Kidney epithelial cell (primary cell): ENCODE measurements at places on chromosomes 3 and 15.

DNA sequence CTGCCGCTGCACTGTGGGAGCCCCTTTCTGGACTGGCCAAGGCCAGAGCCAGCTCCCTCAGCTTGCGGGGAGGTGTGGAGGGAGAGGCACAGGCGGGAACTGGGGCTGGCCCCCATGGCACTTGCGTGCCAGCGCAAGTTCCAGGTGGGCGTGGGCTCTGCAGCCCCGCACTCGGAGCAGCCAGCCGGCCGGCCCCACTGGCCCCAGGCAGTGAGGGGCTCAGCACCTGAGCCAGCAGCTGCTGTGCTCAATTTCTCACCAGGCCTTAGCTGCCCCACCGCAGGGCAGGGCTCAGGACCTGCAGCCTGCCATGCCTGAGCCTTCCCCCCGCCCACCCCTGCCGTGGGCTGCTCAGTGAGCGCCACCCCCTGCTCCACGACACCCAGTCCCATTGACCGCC is 4.6 kb upstream of the GPR156 start:
- no peak for DNase-seq

DNA sequence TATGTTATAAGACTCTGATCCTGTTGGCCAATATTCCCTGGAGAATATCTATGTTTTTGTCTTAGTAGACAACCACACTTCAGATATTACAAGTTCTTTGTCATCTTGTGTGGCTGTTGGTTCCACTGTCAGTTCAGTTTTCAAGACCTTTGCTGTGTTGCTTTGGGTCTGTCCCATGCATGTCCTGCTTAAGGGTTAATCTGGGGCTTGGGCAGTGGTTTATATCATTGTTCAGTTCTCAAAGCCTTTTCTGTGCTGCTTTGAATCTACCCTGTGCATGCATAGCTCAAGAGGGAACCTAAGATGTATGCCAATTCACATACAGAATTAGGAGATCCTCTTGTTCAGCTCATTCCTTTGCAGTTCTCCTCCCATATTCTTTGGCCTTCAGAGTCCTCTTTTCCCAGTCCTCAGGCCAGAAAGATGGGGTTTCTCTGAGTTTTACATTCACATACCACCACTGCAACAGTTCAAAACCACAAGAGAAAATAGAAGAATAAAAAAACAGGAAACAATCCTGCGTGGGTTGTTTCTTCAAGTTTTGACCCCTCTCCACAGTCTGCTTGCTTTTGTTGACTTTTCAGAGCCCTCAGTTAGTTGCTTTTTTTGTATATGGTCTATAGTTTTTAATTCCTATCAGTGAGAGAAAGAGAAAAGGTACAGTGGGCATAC is 21.6 kb downstream of the BUB1B start:
- DNase-seq: no peak

DNA sequence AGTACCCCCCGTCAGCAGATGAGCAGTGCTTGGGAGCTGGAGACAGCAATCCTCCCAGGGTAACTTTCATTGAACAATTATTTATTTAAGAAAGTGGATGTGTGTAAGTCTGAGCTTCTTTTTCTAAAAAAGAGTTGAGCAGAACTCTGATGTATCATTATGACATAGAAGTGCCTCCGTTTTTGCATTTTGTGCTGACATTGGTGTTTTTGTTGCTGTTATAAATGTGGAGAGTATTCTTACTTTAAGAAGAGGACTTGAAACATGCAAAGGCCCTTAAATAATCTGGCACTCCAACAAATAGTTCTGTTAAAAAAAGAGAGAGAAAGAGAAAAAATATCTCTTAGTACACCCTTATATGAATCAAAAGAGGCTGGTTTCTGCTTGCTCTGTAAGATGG is 217.1 kb downstream of the AGBL1 start:
- DNase-seq: no peak

GRCh38 chr3:128878556-128879124 is 780 bp upstream of the ACAD9 start:
- DNase-seq: no peak

- DNase-seq: no peak
Measured at GRCh38 chr3:46324036-46324435, 29.9 kb upstream of the CCR2 start.
